ENCODE measurements at places on chromosomes 5 and 9. TPM values are rescaled to one million over a fixed set of nuclear protein-coding genes. Genes with fewer than 3 reads are reported as not detected.
A peak's percentile ranks its signal among the peaks of the same experiment; 100 is the strongest.

DNA sequence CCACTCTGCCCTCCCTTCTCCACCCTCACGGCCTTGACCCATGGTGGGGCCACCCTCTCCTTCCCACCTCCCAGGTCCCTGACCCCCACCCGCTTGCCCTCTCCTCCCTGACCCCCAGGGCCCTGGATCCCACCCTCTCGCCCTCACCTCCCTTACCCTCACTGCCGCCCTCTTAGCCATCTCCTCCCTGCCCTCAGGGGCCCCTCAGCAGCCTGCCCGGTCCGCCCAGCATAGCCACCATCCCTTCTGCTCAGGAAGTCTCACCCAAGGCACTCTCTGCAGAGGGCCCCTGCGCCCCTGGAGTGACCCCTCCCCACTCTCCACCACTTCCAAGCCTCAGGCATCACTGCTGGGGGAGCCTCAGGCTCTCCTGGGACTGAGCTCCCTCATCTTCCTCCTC is 66.3 kb downstream of the MRPL36 start:
- DNase-seq, result no peak

GRCh38 chr5:137372773-137373160 is 126.4 kb downstream of the SPOCK1 start:
- DNase-seq, result no peak

The NEK6 gene
- 20.9 TPM for total RNA-seq

DNA sequence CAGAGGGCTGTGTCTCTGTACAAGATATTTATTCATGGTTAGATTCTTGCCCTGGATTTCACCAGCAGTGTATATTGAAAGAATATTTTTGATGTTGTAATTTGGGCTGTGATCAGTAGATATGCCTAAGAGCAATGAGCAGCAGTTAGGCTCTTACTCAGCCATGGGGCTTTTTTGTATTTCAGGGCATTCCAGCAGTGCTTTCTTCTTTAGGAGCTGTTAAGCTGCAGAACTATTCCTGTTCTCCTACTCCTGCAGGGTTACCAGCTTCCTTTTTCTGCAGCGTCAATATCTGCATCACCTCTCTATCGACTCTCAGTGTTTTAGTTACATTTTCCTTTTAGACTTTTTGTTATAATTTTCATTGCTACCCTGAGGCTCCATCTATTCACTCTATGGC is 206.2 kb downstream of the SLCO4C1 start:
- no peak for DNase-seq

The SPINK4 gene
- total RNA-seq, result not detected

DNA sequence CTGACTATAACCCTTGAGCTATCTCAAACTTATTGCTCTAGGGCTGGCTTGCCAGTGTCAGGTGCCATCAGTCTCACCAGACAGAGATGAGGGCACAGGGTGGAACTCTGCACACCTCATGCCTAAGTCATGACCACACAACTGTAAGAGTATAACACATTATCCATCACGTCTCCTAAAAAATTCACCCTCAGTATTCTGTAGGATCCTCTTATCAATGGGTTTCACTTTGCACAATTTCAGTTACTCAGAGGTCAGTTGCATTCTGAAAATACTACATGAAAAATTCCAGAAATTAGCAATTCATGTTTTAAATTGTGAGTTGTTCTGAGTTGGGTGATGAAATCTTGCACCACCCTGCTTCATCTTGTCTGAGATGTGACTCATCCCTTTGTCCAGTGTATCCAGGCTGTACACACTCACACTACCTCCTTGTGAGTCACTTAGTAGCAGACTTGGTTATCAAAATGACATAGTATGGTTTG is 690.9 kb upstream of the CDH18 start:
- no peak for DNase-seq

GRCh38 chr5:343461-344401 is 22.2 kb downstream of the AHRR start:
- peak; percentile 61 for DNase-seq

DNA sequence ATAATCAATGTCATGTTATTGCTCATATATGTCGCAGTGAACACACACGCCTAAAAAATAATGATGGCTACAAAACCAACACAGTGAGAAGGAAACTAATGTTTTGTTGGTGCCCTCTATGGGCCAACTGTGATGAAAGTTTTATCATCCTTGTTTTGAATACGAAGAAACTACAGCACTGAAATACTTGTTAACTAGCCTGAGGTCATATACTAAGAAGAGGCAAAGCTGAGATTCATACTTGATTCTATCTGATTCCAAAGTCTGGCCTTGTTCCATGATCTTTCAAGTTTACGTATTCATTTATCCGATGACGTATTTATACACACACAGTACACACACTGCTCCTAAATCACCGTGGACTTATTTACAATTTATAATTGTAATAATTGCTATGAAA is 16.1 kb upstream of the DRD1 start:
- DNase-seq, result no peak

- no peak for DNase-seq
Observed at GRCh38 chr9:121818016-121818661, 166.7 kb downstream of the DAB2IP start.

DNA sequence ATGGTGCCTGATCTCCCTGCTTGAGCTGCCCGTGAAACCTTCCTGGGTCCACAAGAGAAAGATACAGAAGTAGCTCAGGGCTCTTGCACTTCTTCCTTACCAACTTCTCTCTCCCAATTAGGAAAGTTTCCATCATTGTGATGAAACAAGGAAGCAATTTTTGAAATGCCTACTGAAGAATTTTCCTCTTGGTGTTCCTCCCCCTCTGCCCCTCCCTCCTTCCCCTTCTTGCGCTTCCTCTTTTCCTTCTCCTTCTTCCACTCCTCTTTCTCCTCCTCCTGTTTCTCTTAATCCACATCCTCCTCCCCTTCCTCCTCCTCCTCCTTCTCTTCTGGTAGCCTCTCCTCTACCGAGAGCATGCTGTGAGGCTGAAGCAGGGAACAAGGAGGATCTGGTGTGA is 36.3 kb upstream of the OTULINL start:
- DNase-seq, result no peak

The ADAMTS12 gene
- total RNA-seq, result not detected

The NIM1K gene
- total RNA-seq, result 0.61 TPM

The RAI14 gene
- total RNA-seq, result not detected

DNA sequence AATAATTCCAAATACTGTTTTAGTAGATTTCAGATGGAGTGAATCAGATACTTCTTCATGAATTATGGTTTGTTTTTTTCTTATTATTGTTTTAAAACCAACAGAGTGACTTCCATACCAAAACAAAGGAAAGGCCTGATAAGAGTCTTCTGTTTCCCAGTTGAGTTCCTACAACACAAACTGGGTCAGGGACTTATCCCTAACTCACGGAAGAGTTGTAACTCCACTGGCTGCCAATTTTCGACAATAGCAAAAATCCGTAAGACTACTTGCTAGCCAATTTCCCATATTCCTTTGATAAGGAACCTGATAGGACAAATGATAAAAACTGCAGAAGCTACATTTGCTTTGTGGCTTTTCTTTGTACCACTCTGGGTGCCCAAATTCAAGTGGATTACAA is 219.2 kb downstream of the AP3B1 start:
- DNase-seq, result no peak
